ENCODE measurements at places on chromosomes 13 and 19.

GRCh38 chr19:18502638-18503294 lies 19.1 kb downstream of the ELL start:
- DNase-seq: no peak

- DNase-seq: no peak
Observed at GRCh38 chr13:41326661-41327060, 15.6 kb downstream of the NAA16 start.

GRCh38 chr19:32599736-32600157 lies 18.8 kb downstream of the PDCD5 start:
- DNase-seq: peak; percentile 67

GRCh38 chr13:86974251-86974994 lies 696.7 kb upstream of the SLITRK5 start:
- DNase-seq: no peak

DNA sequence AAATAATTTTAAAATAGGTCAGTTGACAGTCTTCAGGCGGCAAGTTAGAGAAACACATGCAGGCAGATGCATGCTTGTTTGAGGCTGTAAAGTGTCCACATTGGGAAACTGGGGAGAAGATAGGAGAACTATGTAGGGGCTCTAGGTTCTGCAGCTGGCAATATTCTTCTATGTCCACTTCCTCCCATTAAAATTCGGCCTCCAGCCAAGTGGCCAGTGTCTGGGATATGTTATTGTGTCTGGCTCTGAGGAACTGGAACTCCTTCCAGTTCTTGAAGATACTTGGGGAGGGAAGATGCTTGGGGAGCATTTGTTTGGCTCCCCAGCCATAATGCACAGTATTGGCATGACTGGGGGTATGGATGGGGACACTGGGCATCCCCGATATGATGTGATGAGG lies 20.9 kb upstream of the KLF2 start:
- DNase-seq: no peak

DNA sequence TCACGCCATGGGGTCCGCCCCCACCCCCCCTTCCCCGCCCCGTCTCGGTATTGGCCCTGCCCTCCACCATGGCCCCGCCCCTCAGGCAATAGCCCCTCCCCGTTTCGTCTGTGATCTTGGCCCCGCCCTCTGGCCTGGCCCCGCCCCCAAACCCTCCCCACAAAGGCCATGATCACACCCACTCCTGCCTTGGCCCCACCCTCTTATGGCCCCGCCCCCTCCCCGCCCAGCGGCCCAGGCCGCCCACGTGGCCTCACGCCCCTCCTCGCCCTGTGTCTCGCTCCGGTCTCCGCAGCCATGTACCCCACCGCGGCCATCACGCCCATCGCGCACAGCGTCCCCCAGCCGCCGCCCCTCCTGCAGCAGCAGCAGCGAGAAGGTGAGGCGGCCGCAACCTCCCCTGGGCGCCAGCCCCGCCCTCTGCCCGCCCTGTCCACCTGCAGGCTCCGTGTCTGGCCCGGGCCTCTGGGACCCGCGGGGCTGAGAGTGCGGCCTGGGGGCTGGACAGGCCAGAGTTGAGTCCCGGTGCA lies 61.3 kb downstream of the CELF5 start:
- DNase-seq: peak; percentile 59

All from CD4-positive, alpha-beta T cell treated with Interleukin-17A for 1 hour (primary cell).